ENCODE measurements at places on chromosomes 6 and 20.

- no peak for DNase-seq
Observed at GRCh38 chr6:56199956-56200355, 47.4 kb downstream of the COL21A1 start.

DNA sequence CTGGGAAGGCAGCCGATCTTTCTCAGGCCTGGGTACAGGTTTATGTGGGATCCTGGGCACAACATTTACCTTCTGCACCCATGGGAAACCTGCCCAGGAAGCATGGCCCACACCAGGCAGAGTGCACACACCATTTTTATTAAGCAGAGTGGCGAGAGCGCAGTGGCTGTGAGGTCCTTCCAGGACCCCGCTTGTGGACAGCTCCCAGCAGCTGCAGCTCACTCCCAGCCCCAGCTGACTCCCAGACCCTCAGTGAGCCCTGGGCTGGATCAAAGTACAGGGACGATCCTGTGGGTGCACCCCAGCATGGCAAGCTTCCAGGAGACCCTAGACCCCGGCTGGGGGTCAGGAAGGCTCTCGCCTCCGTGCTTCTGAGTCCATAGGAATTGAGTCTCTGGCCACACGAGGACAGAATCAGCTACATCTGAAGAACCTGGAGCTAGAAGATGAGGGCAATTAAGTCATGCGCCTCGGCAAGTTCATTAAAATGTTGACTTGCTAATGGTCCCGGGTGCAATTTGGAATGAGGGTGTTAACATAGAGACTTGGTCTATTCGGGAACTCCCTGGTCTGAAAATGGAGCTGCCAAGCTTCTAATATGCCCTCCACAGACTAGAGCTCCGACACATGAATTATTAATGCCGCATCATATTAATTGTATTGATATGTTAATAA lies 65.4 kb upstream of the SLCO4A1 start:
- no peak for DNase-seq

GRCh38 chr6:167684276-167685104 lies 142.2 kb upstream of the AFDN start:
- DNase-seq = no peak

- no peak for DNase-seq
Observed at GRCh38 chr20:62735331-62735821, 26.7 kb downstream of the NTSR1 start.

DNA sequence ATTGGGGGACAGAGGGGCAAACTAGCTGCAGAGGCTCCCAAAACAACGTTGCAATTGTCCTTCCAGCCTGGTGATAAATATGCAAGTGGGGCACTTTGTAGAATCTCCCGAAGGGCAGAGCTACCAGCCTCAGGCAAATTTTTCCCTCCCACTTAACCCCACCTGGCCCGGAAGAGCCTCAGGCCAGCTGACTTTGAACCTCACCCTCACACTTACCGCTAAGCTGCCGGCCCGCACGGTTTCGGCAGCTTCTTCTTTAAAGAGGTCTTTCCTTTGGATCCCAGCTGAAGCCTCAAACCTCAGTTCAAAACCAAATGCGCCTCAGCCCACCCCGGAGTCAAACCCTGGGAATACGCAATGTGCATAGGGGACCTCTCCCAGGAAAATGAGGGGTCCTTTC lies 2.5 kb downstream of the OVOL2 start:
- DNase-seq = no peak

GRCh38 chr20:8536262-8536618 lies 404.2 kb downstream of the PLCB1 start:
- DNase-seq = no peak

DNA sequence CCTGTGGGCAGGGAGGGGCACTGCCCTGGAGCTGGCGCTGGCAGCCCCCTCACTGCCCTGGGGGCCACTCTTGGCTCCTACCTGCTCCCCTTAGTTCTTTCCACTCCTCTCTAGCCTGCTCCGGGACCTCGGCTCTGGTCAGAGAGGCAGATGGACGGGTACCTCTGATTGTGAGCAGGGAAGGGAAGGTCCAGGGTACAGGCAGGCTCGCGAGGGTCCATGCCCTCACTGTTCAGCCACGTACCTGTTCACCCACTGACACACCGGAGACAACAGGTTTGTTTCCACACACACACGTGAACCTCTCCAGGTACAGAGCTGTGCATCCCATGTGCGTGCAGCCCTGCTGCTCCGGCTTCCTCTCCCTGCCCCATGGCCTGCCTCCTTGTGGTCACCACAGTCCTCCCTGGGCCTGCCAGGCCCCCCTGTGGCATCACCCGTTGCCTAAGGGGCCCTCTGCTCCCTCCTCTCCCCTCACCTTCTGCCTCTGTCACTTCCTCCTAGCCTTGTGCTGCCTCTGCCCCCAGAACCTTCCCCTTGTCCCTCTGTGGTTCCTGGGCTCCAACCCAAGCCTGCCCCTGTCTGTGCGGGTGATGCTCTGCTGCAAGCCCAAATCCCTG lies 2.3 kb downstream of the EMILIN3 start:
- DNase-seq = no peak
